Activated T-helper 1 cell treated with anti-CD3 and anti-CD28 coated beads, Interleukin-12 subunit alpha, Interleukin-12 subunit beta, Interleukin-2, Interleukin-4 antibody, amounts not matched to agents 30 ng/mL and 10 ng/mL and 1 ng/mL, durations not matched to agents 14 hours and 24 hours and 36 hours (primary cell): ENCODE measurements at places on chromosomes 4 and X. TPM values are rescaled to one million over a fixed set of nuclear protein-coding genes. Genes with fewer than 3 reads are reported as not detected.

The DACH2 gene
- total RNA-seq, result not detected in 2 replicates

The GAGE12H gene
- total RNA-seq, result not detected in 2 replicates

The ZDHHC15 gene
- 0.24 TPM in 1 of 2 replicates, not detected in the other for total RNA-seq

The PAGE1 gene
- not detected in 2 replicates for total RNA-seq

The F9 gene
- not detected in 2 replicates for total RNA-seq

The PPP2R2C gene
- not detected in 2 replicates for total RNA-seq

DNA sequence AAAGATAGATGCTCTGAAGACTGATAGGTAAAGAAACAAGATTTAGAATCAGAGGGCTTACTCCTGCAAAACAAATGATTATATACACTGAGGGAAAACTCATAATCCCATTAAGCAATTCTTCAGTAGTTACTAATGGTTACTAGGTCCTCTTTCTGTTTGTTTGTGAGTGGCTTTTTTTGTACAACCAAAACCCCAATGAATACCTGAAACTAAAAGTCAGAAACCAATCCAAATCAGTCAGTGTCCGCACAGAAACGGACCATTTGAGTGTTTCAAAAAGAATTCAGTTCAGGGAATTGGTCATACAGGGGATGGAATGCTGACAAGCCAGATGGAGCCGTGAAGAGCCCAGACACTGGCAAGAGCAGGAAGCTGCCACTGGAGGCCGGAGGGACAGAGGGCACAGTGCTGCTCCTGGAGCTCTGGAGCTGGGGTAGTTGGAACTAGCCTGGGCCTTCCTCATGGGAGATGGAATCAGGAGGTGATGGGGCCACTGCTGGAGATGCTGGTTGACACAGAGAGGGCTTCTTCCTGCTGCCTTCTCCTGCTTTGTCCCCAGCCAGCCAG, 31.9 kb downstream of the SETD7 start:
- H3K4me3 ChIP-seq, result no peak overlapping the region
- peaks cover 29% of the 10 kb centered on the region for H3K36me3 ChIP-seq
- H3K27ac ChIP-seq, result no peak overlapping the region
- H3K4me1 ChIP-seq, result peaks cover 20% of the 10 kb centered on the region

GRCh38 chr4:120960656-120961267, 38.2 kb upstream of the PRDM5 start:
- H3K36me3 ChIP-seq, result no peaks in the 10 kb centered on the region
- H3K4me3 ChIP-seq, result no peak overlapping the region
- H3K27me3 ChIP-seq, result peaks cover 9% of the 10 kb centered on the region
- DNase-seq, result no peak
- no peaks in the 10 kb centered on the region for H3K4me1 ChIP-seq
- no peak overlapping the region for H3K27ac ChIP-seq

- H3K36me3 ChIP-seq, result no peaks in the 10 kb centered on the region
- peak within 1 kb of the TSS; percentile 76 for H3K4me3 ChIP-seq
- peaks cover 16% of the 10 kb centered on the region for H3K4me1 ChIP-seq
- H3K27me3 ChIP-seq, result peaks cover 39% of the 10 kb centered on the region
- DNase-seq, result no peak
Observed at GRCh38 chrX:48835524-48836329, at the start of gene PCSK1N. Gene PCSK1N, minus strand, starts transcription at chrX:48835610. Its CDS starts 78 bp downstream, at chrX:48835532.

- H3K27me3 ChIP-seq, result no peaks in the 10 kb centered on the region
- H3K36me3 ChIP-seq, result no peaks in the 10 kb centered on the region
- H3K27ac ChIP-seq, result no peak overlapping the region
- H3K4me1 ChIP-seq, result no peaks in the 10 kb centered on the region
- H3K4me3 ChIP-seq, result no peak overlapping the region
Observed at GRCh38 chrX:106042296-106042695, 3.8 kb upstream of the SERPINA7 start.

DNA sequence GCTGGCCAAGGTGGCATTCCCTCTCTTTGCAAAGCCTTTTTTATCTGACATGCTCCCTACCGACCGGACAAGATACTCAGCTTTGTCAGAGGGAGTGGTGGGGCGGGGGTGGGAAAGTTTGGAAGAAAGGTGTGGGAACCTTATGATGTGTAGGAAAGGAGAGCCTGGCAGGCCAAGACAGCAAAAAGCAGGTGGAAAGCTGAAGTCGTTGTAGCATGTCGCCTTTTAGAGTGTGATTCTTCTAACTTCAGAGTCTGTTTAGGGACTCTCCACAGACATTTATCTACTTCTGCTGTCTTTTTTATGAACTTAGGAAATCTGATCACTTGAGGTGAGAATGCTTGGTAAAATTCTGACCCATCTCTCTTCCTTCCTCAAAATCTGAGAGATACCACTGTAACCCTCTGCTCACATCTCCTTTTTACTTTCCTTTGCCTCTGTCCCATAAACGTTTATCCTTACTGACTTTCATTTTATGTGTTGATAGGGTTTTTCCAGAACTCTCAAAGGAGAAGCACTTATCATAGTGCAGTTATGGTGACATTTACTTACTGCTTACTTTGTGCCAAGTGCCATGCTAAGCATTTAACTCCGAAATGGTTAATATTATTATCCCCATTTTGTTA, 8.2 kb upstream of the RUFY3 start:
- H3K4me1 ChIP-seq, result peaks cover 25% of the 10 kb centered on the region
- DNase-seq, result no peak
- H3K36me3 ChIP-seq, result peaks cover 2% of the 10 kb centered on the region
- no peaks in the 10 kb centered on the region for H3K27me3 ChIP-seq

GRCh38 chr4:106365613-106366012, 3.0 kb downstream of the GIMD1 start:
- H3K36me3 ChIP-seq, result no peaks in the 10 kb centered on the region
- no peak for DNase-seq
- peaks cover 15% of the 10 kb centered on the region for H3K27me3 ChIP-seq
- H3K27ac ChIP-seq, result no peak overlapping the region
- H3K4me3 ChIP-seq, result no peak overlapping the region

DNA sequence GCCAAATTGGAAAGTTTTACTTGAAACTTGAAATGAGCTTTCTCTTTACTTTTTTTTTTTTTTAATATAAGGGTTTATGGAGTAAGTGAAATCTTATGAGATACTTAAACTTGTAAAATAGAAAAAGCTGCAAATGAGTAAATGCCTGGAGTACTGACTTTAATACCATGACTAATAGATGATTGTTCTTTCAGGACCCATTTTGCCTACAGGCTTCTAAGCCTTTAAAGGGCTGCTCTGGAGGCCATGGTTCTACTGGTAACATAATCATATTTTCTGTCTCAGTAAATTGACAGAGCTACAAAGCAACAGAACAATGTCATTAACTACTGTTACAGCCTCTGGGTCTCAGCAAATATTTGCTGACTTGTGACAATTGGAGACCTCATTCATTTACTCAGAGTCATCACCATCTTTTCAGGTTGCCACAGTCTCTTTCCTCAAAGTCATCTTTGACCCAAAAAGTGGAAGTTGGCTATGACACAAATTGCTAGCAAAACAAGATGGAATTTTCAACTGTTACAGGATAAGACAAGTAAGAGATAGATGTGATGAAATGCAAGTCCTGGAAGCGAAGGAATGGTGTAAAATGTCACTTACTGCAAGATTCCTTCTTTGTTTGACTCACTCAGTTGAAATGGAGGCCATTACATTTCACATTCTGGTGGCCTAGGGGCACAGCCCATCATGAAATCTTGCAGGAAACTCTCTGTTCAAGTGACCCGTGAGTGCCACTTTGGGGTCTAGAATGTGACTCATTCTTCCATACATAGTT, 132.7 kb downstream of the BTC start:
- no peaks in the 10 kb centered on the region for H3K4me1 ChIP-seq
- H3K27me3 ChIP-seq, result peaks cover 2% of the 10 kb centered on the region
- H3K36me3 ChIP-seq, result no peaks in the 10 kb centered on the region

GRCh38 chr4:165600959-165601683, 222.3 kb downstream of the CPE start:
- no peak overlapping the region for H3K4me3 ChIP-seq
- H3K27ac ChIP-seq, result no peak overlapping the region
- H3K4me1 ChIP-seq, result no peaks in the 10 kb centered on the region
- DNase-seq, result no peak

DNA sequence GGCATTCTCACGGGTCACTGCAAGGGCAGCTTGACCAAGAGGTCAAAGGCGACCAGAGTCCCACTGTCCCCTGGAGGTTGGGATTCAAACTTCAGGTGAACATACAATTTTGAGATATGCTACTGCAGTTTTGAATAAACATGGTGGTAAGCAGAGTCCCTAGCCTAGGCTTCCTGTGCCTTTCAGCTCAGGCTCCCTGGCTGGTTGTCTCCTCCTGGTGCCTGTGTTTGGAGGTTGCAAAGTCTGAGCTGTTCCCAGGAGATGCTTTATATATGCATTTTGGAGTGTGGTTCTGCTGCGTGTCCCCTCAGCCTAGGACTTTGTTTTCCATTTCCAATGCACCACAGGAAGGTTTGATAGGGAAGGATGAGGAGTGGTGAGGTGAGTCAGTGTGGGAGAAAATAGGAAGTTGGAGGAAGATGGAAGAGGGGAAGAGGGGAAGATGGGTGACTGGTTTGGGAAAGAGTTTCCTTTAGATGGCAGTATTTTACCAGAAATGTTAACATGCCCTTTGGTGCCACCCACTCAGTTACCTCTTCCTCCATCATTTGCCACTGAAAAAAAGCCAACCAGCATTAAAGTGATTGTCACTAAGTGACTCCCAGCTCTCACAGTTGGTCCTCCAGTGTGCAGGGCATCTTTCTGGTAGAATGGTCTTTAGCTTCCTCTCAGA, 211.7 kb upstream of the AGTR2 start:
- H3K27ac ChIP-seq, result no peak overlapping the region
- no peak for DNase-seq
- no peak overlapping the region for H3K4me3 ChIP-seq
- H3K4me1 ChIP-seq, result no peaks in the 10 kb centered on the region
- H3K27me3 ChIP-seq, result no peaks in the 10 kb centered on the region

- peak overlapping the region; percentile 13 for H3K4me3 ChIP-seq
- DNase-seq, result no peak
- peaks cover 29% of the 10 kb centered on the region for H3K36me3 ChIP-seq
- H3K4me1 ChIP-seq, result peaks cover 36% of the 10 kb centered on the region
- peaks cover 4% of the 10 kb centered on the region for H3K27me3 ChIP-seq
Observed at GRCh38 chr4:77025643-77026321, 50.0 kb downstream of the CCNI start.

GRCh38 chr4:153223930-153224329, 19.7 kb downstream of the TRIM2 start:
- H3K4me1 ChIP-seq, result peaks cover 30% of the 10 kb centered on the region
- no peak overlapping the region for H3K27ac ChIP-seq
- no peak overlapping the region for H3K4me3 ChIP-seq
- H3K36me3 ChIP-seq, result no peaks in the 10 kb centered on the region
- DNase-seq, result no peak

GRCh38 chrX:13983734-13984133, 46.0 kb downstream of the GEMIN8 start:
- peaks cover 2% of the 10 kb centered on the region for H3K27me3 ChIP-seq
- DNase-seq, result no peak
- H3K4me3 ChIP-seq, result no peak overlapping the region
- H3K4me1 ChIP-seq, result peaks cover 9% of the 10 kb centered on the region
- H3K36me3 ChIP-seq, result peaks cover 2% of the 10 kb centered on the region
- no peak overlapping the region for H3K27ac ChIP-seq

- no peak overlapping the region for H3K4me3 ChIP-seq
- no peaks in the 10 kb centered on the region for H3K27me3 ChIP-seq
- H3K27ac ChIP-seq, result no peak overlapping the region
Observed at GRCh38 chrX:37302569-37302968, 46.6 kb upstream of the PRRG1 start.

- peak overlapping the region; percentile 82 for H3K27ac ChIP-seq
- peaks cover 23% of the 10 kb centered on the region for H3K36me3 ChIP-seq
- H3K4me3 ChIP-seq, result no peak overlapping the region
- DNase-seq, result peak; percentile 23
- H3K27me3 ChIP-seq, result no peaks in the 10 kb centered on the region
- H3K4me1 ChIP-seq, result peaks cover 61% of the 10 kb centered on the region
Observed at GRCh38 chrX:41720125-41720779, 3.7 kb upstream of the GPR82 start.

DNA sequence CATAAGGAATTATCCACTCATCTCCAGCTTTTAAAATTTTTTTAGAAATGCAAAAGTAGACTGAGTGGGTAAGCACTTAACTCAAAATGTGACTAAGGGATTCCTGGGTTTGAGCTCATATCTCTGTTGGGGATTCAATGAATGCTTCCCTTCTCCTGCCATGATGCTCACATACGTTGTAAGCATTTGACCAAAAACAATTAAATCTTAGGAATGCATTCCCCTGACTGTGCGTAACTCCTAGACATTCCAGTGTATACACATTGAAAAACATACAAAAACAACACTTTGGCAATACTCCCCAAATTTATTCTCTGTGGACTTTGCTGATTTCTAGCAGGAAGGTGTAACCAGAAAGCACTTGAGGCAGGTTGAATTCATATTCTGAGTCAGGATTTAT, 29.8 kb downstream of the SPANXA2 start:
- no peak overlapping the region for H3K27ac ChIP-seq
- no peaks in the 10 kb centered on the region for H3K27me3 ChIP-seq
- H3K4me3 ChIP-seq, result no peak overlapping the region

DNA sequence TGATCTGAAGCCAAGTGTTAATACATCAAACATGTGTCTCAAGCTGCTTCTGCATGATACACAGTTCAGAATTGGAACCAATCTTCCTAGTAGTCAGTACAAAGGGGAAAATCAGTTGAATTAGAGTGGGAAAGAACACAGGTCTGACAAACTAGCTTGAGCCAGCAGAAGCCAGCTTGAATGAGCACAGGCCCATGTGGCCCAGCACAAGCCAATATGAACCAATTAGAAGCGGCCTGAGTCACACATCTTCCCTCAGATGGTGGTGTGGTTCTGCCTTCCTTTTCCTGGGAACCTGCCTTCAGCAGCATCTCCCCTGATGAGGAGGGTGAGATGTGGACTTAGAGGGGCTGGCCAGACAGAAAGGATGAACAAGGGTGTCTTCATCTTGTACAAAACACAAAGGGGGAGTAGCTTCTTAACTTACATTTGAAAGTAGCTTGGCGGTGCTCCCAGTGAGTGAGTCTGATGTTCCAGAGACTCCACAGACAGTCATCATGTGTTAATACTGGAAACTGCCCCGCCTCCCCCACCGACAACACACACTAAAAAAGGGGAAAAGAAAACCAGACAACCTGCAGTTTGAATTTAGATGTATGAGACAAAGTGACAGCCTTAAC, 72.0 kb downstream of the FRMPD4 start:
- no peak for DNase-seq
- H3K27ac ChIP-seq, result no peak overlapping the region
- peaks cover 3% of the 10 kb centered on the region for H3K27me3 ChIP-seq
- no peaks in the 10 kb centered on the region for H3K36me3 ChIP-seq
- no peak overlapping the region for H3K4me3 ChIP-seq

DNA sequence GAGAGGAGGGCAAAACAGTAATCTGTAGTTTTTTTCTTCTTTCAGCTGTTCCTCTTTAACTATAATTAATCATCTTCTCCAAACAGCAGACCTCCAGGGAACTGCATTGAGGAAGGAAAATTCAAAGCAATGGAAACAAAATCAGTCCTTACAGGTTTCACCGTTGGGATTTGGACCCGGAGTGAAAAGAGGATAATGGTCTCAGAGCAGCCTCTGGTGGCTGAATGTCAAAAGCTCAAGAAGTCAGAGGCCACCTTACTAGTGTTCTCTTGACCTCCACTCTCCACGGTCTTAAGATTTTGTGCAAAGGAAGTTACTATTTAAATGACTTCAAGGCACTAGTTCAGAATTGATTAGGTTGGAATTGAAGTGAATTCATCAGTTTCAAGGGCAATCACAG, 16.0 kb upstream of the MID1 start:
- H3K36me3 ChIP-seq, result no peaks in the 10 kb centered on the region
- no peak for DNase-seq
- H3K27ac ChIP-seq, result no peak overlapping the region
- no peaks in the 10 kb centered on the region for H3K27me3 ChIP-seq
- H3K4me3 ChIP-seq, result no peak overlapping the region

- H3K4me1 ChIP-seq, result no peaks in the 10 kb centered on the region
- H3K27ac ChIP-seq, result no peak overlapping the region
- H3K4me3 ChIP-seq, result no peak overlapping the region
Observed at GRCh38 chr4:33111117-33111516, 2390.9 kb downstream of the PCDH7 start.
